Stomach (tissue), 19 donors: ENCODE measurements at places on chromosomes 6 and 20. TPM values are rescaled to one million over a fixed set of nuclear protein-coding genes. Genes with fewer than 3 reads are reported as not detected.

TMEM244 gene
- not detected for total RNA-seq

SEL1L2 gene
- total RNA-seq, result not detected

DNA sequence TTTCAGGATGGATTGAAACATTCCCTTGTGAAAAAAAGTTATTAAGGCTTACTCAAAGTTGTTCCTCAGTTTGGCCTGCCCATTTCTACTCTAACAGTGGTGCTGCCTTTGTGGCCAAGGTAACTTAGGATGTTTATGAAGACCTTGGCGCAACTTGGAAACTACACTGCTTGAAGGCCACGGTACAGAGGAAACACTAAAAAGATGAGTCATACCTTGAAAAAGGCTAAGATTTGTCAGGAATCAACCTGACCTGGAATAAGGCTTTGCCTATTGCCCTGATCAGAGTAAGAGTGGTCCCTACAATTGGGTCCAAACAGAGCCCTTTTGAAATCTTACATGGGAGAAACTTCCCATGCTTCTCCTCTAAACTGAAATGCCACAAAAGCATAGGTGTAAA is 119.9 kb upstream of the MOCS1 start:
- no peaks in the 10 kb centered on the region for H3K36me3 ChIP-seq
- H3K27ac ChIP-seq, result no peak overlapping the region
- DNase-seq, result no peak
- H3K4me1 ChIP-seq, result no peaks in the 10 kb centered on the region
- no peak overlapping the region for H3K4me3 ChIP-seq

- H3K4me3 ChIP-seq, result no peak overlapping the region
- no peaks in the 10 kb centered on the region for H3K4me1 ChIP-seq
- H3K27me3 ChIP-seq, result no peaks in the 10 kb centered on the region
- no peaks in the 10 kb centered on the region for H3K36me3 ChIP-seq
- H3K27ac ChIP-seq, result no peak overlapping the region
Measured at GRCh38 chr6:66926060-66926459, 1219.0 kb upstream of the EYS start.

- H3K4me1 ChIP-seq, result no peaks in the 10 kb centered on the region
- no peak overlapping the region for H3K27ac ChIP-seq
- H3K4me3 ChIP-seq, result no peak overlapping the region
- no peak for DNase-seq
- no peaks in the 10 kb centered on the region for H3K27me3 ChIP-seq
- no peaks in the 10 kb centered on the region for H3K36me3 ChIP-seq
Measured at GRCh38 chr6:146697921-146698320, 99.1 kb downstream of the ADGB start.

- H3K4me1 ChIP-seq, result no peaks in the 10 kb centered on the region
- no peaks in the 10 kb centered on the region for H3K36me3 ChIP-seq
- H3K27ac ChIP-seq, result no peak overlapping the region
Measured at GRCh38 chr6:85050149-85050548, 285.8 kb upstream of the TBX18 start.
